ENCODE measurements at places on chromosomes 2 and 18. TPM values are rescaled to one million over a fixed set of nuclear protein-coding genes. Genes with fewer than 3 reads are reported as not detected.

DUSP2 gene
- 0.82 TPM for total RNA-seq

CD226 gene
- total RNA-seq, result 0.91 TPM

ADNP2 gene
- total RNA-seq, result 7.5 TPM

- no peak for DNase-seq
Observed at GRCh38 chr2:8343031-8343430, 338.8 kb upstream of the ID2 start.

DNA sequence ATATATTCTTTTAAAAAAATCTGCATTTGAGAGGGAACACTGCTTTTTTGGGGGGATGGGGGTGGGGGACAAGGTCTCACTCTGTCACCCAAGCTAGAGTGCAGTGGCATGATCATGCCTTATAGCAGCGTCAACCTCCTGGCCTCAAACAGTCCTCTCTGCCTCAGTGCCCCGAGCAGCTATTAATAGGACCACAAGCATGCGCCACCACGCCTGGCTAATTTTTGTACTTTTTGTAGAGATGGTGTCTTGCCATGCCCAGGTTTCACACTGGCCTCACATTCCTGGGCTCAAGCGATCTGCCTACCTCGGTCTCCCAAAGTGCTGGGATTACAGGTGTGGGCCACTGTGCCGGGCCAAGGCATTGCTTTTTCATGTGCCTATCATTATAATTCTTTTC, 154.2 kb downstream of the ATAD2B start:
- no peak for DNase-seq

DNA sequence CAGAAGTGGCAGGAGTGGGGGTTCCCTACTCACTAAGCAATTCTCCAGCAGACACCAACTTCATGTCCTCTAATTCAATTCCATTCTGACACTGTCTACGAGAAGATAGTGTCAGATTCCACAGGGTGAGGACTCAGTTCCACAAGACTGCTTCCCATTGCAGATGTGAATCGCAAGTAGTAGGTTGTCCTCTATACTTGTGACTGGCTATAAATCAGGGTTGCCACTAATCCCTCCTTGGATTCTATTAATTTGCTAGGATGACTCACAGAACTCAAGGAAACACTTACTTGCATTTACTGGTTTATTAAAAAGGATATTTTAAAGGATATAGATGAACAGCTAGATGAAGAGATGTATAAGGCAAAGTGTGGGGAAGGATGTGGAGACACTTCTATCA, 184.1 kb upstream of the ACVR2A start:
- no peak for DNase-seq

GRCh38 chr2:83186105-83186760, 1272.8 kb downstream of the SUCLG1 start:
- no peak for DNase-seq

GRCh38 chr18:70044632-70045031, 97.0 kb upstream of the CD226 start:
- DNase-seq, result no peak

All from left ventricle myocardium inferior (tissue), 1 donor.